ENCODE measurements at places on chromosomes 11 and 22.
A peak's percentile ranks its signal among the peaks of the same experiment; 100 is the strongest.

DNA sequence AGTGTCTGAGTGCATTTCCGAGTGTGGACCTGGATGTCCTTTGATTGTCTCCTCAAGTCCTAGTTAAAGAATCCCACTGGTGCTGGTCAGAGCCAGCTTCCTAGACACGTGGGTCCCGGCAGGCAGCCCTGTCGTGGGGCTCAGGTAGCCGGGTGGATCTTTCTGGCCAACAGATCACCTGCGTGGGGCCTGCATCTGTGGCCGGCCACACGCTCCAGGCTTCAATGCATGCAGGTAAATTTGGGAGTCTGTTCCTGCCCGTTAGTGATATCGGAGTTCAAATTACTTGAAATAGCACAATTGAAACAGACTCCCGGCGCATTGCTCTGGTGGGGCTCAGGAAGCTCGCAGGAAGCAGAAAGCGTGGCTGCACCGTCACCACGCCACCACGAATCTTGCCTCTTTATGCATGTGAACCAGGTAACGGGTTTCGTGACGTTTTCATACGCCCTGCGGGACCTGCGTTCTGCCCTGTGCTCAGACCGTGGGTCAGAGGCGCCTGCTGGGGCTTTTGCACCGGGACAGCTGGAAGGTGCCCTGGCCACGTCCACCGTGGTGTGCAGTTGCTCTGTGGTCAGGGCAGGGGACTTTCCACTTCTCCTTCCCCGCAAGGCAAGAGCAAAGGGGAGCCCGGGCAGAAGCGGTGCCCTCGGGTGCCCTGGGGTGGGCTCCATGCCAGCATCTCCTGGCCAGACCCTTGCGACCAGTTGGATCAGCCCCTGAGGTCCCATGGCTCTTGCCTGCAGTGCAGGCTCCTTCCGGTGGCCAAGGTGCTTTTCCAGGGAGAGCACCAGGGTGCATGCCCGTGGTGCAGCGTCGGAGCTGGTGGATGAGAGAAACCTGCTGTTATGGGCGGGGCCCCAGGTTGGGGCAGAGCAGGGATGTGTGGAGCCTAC is 803.5 kb downstream of the BRD1 start:
- DNase-seq, result no peak

- DNase-seq, result peak; percentile 99
Observed at GRCh38 chr11:43987384-43988039, 45.1 kb downstream of the C11orf96 start.

GRCh38 chr11:14270690-14271542 is 88.1 kb downstream of the RRAS2 start:
- DNase-seq, result no peak

- no peak for DNase-seq
Observed at GRCh38 chr22:43442386-43443151, 30.8 kb downstream of the MPPED1 start.

GRCh38 chr11:84714316-84714780 is 912.8 kb downstream of the DLG2 start:
- peak; percentile 2 for DNase-seq

DNA sequence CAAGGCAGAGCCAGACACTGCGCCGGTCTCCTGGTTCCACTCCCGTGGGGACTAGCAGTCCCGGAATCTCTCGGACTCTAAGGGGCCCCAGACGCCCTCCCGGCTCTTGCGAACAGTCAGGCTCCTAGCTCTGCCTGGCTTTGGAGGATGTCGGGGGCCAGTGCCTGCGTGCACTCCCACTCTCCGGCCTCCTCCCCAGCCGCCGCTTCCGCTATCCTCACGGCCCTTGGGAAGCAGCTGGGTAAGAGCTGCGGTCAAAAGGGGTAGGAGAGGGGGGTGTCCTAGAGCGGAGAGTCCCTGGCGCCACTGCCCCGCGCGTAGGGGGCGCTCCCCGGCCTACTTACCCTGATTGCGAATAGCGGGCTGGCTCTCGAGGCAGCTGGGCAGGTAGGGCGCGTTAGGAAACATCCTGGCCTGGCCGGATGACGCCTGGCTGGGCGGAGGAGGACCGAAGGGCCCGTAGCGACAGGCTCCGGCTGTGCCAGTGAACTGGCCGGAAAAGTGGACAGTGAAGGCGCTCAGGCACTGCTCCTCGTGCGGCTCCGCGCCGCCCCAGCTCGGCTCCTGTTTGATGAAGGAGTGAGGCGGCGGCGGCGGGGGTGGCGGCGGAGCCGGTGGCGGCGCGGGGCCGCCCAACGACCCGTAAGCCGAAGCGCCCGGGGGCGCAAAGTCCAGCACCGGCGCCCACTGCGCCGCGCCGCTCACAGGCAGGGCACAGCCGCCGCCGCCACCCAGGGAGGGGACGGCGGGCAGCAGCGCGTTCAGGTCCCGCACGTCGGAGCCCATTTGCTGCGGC is 785 bp downstream of the WT1 start:
- DNase-seq, result no peak

DNA sequence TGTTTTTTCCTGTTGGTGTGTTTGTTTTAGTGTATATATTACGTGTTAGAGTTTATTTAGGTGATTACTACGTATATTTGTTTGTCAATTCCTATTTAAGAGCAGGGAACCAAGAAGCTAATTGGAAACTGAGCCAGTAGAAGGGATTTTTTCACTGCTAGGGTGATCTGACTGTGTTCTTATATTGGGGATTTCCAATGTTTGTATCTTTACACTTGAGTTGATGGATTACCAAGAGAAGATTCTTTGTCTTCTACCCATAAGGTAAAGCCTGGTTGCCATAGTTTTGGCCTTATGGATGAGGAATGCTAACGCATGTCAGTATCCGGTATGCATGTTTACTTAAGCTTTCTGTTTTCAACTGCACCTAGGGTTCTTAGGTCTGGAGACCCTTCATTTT is 35.6 kb downstream of the SIK2 start:
- no peak for DNase-seq

DNA sequence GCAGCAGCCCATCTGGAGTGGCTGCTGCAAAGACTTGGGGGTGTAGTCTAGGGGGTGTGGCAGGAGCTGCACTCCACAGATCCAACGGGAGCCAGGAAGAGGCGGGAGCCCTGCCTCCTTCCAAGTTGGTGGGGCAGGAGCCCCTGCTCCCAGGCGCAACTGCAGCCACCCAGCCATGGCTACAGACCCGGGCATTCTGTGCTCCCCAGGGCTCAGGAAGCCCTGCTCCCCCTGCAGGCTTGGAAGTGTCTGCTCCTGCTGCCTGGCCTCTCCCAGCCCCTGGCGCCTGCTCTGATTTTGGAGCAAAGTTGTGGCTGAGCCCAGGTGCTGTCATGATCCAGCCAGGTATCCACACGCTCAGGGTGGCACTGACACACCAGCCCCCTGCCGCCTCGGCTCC is 58.5 kb downstream of the CCDC34 start:
- no peak for DNase-seq

DNA sequence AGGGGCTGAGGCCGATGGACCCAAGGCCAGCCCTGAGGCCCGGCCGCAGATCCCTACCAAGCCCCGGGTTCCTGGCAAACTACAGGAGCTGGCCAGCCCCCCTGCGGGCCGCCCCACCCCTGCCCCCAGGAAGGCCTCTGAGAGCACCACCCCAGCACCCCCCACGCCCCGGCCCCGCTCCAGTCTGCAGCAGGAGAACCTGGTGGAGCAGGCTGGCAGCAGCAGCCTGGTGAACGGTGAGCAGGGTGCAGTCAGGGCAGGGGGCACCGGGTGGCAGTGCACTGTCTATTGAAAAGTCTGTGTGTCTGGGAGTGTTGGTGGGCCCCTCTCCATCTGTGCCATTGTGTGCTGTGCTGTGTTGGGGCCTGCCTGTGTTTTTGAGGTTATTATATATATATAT is 16.1 kb downstream of the MICALL1 start:
- DNase-seq, result no peak

- DNase-seq, result no peak
Observed at GRCh38 chr11:70568035-70568813, 169.9 kb downstream of the CTTN start.

- peak; percentile 84 for DNase-seq
Observed at GRCh38 chr11:15969281-15969680, 387.1 kb downstream of the SOX6 start.

DNA sequence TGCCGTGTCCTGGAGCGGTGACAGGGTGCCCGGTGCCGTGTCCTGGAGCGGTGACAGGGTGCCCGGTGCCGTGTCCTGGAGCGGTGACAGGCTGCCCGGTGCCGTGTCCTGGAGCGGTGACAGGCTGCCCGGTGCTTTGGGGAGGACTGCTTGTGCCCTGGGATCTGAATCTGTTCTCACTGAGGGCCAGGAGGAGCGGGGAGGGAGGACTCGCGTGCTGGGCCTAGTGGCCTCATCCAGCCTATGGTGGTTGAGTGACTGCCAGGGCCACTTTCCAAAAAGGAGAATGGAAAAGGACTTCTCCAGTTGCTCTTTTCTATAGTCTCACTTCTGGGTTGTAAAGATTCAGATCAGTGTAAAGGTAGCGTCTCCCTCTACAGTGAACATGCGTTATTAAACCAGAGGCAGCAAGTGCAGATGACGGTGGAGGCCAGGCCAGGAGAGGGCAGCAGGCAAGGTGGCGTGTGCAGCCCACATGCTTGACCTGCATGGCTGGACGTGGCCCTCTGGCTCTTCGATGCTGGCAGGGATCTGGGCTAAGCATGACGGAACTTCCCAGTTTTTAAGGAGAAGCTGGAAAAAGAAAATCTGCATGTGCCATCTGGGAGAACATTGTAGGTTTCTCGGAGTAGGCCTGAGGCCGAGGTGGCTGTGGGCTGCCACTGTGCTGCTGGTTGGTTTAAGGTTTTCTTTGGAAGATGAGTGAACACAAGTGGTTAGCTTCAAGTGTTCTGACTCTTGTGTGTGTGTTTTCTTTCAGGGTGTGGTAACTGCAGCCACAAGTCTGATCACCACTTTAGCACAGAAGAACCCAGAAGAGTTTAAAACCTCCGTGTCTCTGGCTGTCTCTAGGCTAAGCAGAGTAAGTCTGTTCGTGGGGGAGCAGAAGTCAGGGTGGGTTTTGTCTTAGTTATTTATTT is 55.0 kb downstream of the AP2A2 start:
- no peak for DNase-seq

- DNase-seq, result no peak
Observed at GRCh38 chr11:43547430-43547831, 133.1 kb upstream of the HSD17B12 start.

GRCh38 chr11:33291004-33291777 is 34.0 kb downstream of the HIPK3 start:
- DNase-seq, result no peak

DNA sequence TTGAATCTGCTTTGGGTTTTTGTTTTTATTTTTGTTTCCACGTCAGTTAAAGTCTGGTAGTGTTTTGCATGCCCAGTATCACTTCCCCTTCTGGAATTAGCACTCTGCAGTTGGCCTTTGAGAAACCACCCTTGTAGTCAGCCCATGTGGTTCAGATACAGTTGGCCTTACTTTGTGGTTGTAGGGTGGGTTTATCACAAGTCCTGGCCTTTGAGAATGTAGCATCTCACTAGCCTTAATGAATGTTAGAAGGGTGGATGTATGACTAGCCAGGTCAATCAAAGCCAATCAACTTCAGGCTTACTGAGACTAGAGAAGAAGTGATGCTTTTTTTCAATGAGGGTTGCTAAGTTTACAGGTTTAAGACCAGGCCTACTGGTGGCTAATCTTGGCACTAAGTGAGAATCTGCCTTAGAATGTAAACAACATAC is 19.8 kb downstream of the ARL14EP start:
- DNase-seq, result no peak

GRCh38 chr11:83401506-83402225 is 115.5 kb upstream of the CCDC90B start:
- DNase-seq, result no peak

GRCh38 chr11:945986-946385 is 20.3 kb downstream of the AP2A2 start:
- no peak for DNase-seq

DNA sequence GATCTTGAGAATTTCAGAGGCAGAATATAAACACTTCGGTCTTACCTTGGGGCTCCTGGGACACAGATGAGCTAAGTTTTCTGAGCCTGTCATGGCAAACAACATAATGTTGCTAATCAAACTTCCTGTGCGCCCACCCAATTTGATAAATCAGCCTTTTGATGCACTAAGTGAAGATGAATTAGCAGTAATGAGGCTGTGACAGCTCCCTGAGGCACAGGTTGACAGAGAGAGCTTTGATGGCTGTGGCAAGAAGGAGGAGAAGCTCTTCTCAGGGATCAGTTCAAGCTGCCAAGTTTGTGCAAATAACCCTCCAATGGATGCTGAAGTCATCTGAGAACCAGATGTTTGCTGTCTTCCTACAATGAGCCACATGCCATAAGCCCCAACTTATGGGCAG is 34.4 kb downstream of the DRD2 start:
- DNase-seq, result no peak

DNA sequence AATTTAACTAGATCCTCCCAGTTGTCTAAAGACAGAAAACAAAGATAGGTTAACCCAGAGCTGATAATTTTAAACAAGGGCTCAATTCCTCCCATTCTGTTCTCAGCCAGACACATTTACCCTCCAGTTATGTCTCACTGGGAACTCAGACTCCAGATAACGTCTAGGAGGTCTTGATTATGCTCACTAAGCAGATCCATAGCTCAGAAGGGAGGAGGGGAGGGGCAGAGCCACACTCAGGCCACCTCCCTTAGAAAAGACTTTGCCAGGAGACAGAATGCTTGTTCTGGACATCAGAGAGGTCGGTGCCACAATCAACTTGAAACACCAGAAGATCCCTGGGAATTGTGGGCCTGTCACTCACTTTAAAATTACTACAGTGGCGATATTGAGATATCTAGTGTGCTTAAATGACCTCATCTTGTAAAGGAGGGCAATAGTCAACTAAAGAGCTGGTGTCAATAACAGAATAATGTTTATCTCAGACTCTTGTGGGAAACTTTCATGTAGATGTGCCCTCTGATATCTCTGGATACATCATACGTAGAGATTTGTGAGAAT is 29.8 kb upstream of the SLC25A1 start:
- no peak for DNase-seq

DNA sequence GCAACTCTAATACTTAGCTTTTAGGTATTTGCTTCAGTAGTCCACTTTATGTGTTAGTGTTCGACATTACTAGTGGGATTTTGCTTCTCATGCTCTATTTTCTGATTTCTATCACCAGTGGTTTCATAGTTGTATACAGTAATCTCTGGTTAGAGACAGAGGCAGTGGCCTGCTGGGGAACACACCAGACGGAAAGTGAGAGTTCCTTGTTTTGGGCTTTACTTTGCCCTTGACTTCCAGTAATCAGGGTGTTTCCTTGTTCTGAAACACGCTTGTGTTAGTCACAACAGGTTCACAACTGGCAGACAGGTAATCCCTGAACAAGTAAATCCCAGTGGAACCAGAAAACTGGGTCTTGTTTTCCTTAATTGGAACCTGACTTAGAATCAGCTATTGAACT is 56.0 kb downstream of the PACS1 start:
- no peak for DNase-seq

GRCh38 chr22:32900886-32901635 is 99.6 kb downstream of the TIMP3 start:
- DNase-seq, result no peak

DNA sequence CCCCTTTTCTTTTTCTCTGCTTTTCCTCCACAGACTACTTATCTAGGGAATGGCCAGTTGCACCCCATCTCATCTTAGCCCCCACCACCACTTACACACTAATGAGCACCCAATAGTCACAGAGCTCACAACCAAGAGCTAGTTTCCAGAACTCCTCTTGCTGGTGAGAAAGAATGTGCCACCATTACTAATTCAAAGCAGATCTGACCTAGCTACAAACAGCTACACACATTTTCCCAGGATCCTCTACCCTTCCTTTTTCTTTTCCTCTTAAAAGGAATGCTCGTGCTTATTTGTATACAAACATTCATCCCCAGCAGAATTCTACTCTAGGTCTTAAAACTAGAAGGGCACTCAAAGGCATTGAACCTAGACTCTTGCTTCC is 136.8 kb downstream of the CD44 start:
- no peak for DNase-seq

Data from SJSA1 (cell line).